Hepatic stellate cell (primary cell): ENCODE measurements at places on chromosomes 13 and 19.

DNA sequence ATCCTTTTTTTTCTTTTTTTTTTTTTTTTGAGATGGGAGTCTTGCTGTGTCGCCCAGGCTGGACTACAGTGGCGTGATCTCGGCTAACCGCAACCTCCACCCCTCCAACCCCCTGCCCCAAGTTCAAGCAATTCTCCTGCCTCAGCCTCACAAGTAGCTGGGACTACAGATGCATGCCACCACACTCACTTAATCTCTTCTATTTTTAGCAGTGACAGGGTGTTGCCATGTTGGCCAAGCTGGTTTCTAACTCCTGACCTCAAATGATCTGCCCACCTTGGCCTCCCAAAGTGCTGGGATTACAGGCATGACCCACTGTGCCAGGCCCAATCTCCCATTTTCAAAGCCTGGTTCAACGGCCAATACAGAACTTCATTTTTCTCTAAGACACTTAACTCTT, 9.1 kb downstream of the FOXO1 start:
- DNase-seq = no peak

- peak; percentile 75 for DNase-seq
These were observed 13.0 kb downstream of the PGLYRP1 start for GRCh38 chr19:46009530-46010510.

DNA sequence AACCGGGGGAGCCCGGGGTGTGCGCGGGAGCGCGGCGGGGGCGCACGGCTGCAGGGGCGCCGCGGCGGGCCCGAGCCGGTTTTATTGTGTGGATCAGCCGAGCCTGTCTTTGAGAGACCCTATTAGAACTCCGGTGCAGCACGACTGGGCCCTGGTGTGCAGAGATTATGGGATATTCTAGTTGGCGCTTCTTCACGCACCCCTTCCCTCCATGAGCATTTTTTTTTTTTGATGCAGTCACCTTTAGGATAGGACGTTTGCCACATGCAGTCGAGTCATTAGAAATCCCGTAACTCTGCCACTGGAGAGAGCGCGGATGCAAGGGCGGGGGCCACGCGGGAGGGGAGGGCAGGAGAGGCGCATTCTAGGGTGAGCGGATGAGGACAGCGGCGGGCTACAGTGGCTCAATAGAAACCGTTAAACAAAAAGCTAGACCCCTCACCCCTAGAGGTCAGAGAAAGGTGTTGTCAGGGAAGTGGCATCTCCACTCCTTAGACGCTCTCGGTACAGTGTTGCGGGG, 3.7 kb downstream of the FGF9 start:
- no peak for DNase-seq

GRCh38 chr13:61013796-61014195, 401.9 kb downstream of the PCDH20 start:
- no peak for DNase-seq

DNA sequence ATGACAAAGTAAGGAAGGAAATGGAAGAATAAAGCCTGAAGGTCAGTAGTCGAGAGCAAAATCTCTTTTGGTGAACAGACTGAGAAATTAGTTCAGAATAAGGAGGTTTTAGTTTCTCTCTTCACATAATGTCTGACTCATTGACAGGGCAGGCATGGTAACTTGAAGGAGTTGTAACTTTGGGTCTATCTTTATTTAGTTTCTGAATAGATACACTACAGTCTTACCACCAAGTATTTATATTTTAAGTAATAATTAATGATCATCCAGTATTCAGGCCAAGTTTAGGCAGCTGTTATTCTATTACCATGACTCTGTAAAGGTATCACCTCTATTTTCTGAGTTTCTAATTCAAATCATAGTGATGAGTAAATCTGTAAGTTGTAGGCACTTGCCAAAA, 219.9 kb downstream of the SPRY2 start:
- DNase-seq = no peak

- DNase-seq = no peak
These were observed 269.8 kb downstream of the RFC3 start for GRCh38 chr13:34087791-34088190.

DNA sequence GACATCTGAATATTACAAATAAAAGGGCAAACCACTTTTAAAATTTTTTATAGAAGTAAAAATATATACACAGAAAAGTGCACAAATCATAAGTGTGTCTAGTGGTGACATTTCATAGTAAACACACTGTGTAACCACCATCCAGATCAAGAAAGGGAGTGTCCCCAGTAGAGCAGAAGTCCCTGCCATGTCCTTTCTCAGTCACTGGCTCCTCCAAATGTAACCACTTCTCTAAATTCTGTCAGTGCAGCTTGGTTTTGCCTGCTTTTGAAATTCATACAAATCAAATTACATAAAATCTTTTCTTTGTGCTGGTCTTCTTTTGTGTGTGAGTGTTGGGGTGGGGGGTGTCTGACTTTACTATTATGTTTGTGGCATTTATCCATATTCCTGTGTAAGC, 116.5 kb downstream of the RBM26 start:
- no peak for DNase-seq

DNA sequence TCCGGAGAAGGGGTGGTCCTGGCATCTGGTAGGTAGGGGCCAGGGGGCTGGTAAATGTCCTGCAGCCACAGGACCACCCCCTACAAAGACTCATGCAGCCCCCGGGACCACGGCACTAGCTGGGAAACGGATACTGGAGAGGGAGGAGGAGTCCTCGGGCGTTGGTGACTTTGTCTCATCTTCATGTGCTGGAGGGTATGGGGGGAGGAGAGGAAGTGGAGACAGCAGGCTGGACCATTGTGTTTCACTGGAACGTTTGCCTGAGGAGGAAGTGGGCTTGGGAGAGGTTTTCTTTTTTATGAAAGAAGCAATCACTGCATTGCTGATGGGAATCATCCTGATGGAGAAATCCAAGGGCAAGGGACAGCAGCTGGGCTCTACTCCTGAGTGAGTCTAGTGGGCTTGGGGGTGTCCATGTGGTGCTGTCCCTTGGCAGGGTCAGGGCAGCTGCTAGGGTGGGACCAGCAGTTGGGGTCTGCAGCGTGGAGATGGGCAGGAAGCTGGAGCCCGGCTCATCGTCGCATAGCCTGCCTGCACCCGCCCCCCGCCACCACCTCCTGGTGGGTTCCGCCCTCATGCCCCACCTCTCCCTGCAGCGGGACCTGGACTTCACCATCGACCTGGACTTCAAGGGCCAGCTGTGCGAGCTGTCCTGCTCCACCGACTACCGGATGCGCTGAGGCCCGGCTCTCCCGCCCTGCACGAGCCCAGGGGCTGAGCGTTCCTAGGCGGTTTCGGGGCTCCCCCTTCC, 1.7 kb upstream of the ADM5 start:
- DNase-seq = no peak

DNA sequence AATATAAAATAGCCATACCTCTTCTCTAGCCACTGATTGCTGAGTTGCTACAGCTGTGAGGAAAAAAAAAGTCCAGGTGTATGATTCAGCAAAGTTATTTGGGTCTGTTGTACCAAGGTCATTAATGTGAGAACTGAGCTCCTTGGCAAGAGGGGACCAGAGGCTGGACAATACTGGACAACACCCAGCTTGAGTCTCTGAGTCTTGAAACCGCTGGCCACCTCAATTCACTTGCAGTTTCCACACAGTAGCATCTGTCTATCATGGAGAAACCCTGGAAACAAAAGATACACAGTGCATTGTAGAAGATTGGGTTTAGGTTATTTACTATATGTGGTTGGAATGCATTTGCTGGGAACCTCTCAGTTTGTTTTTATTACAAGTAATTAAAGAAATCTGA, 60.4 kb downstream of the WDFY2 start:
- no peak for DNase-seq

- no peak for DNase-seq
These were observed 97.3 kb downstream of the GGACT start for GRCh38 chr13:100491164-100491842.

GRCh38 chr13:110978390-110978789, 63.5 kb upstream of the ANKRD10 start:
- DNase-seq = no peak

- DNase-seq = no peak
These were observed 7.7 kb downstream of the TMEM259 start for GRCh38 chr19:1013218-1013617.

GRCh38 chr13:43546251-43546650, 240.5 kb downstream of the ENOX1 start:
- no peak for DNase-seq

DNA sequence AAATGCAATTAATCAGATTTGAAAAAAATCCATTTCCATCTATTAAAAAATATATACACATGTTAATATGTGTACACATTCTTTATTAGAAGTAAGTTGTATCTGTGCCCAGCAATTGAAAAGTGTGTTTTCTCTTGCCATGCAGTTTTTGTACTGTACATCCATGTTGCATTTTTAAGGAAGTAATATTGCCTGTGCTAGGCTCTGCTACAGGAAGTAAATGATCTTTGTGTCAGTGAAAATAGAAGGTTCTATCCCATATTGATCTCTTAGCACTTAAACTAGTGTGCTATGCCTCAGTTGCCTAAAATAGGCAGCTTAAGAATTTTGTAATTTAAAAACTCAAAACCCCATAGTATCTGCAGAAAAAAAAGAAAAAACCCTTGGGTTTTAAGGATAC, 122.5 kb downstream of the CDK8 start:
- DNase-seq = no peak

DNA sequence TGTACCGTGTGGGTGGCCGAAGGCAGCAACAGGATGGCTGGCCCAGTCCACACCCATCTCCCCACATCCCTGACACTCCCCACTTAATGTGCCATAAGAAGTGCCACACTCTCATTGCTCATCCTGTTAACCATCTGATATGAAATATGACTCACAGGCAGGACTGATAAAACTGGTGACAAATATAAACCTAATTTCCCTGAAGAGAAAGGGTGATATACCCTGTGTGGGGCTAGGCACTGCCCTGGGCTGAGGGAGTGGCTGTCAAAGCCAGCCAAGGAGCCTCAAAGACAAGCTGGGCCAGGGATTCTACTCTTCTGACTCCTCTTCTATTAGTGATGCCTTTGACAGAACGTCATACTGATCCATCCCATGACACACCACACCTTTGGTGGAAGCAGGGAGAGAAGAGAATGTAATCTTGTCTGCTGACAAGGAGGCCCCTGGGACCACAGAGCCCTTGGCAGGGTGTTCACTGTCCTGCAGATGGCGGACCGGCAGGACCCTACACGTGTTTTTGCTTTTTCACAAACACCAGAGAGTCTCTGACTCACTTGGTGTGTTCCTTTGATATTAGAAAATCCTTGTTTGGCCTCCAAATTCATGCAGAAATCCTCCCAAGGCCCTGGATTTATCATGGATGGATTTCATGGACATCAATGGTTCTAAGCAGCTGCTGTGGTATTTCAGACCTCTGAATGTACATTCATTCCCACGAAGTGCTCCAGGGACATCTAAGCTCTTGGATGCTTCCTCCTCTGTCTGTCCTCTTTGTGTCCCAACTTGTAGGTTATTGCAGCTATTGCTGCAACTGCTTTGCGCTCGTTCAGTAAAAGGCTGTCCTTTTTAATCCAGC, 98.0 kb upstream of the WASF3 start:
- no peak for DNase-seq

DNA sequence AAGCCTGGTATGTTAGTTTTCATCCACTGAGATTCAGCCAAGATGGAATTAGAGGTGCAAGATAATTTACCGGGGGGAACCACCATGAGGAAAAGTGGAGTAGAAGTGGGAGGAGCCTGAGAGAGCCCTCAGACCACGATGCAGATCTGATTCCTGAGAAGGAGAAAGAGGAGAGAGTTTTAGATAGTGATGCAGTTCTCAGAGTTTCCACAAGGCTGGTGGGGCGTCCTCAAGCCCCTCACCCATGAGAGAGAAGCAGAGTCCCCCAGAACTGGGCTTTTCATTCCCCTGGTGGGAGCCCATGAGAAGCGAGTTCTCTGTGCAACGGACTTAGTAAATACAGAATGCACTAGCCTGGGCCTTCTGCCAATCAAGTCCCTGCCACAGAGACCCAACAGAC, 18.1 kb downstream of the CEACAM5 start:
- DNase-seq = no peak

DNA sequence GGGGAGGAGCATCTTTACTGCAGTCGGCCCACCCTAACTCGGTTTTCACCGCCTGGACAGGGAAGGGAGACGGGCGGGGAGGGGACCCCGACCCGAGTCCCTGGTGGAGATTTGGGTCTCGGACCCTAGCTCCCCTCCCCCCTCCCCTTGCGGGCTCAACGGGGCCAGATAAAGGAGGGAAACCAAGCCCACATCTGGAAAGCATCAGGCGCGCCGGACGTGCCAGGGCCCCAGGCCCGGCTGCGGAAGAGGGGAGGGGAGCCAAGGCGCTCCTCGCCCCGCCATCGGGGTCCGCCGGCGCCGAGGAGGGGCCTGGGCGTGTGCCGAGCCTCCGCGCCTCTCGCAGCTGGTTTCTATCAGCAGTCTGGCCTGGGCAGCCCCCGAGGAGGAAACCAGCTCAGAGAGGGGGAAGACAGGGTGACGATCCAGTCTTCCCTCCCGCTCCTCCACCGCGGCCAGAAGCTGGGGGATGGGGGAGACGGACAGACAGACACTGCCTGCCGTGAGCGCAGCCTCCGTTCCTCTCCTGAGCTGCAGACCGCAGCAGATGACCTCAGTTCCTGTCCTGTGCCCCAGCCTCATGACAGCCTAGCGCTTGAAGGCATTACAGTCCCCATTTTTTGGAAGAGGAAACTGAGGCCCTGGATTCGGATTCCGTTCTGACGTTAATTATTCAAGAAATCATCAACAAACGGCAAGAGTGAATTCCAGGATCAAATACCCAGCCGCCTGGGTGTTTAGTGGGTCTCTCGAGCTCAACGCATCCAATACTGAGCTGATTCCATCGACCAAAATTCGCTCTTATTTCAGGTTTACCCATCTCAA, 3.6 kb upstream of the GNG8 start:
- peak; percentile 83 for DNase-seq

DNA sequence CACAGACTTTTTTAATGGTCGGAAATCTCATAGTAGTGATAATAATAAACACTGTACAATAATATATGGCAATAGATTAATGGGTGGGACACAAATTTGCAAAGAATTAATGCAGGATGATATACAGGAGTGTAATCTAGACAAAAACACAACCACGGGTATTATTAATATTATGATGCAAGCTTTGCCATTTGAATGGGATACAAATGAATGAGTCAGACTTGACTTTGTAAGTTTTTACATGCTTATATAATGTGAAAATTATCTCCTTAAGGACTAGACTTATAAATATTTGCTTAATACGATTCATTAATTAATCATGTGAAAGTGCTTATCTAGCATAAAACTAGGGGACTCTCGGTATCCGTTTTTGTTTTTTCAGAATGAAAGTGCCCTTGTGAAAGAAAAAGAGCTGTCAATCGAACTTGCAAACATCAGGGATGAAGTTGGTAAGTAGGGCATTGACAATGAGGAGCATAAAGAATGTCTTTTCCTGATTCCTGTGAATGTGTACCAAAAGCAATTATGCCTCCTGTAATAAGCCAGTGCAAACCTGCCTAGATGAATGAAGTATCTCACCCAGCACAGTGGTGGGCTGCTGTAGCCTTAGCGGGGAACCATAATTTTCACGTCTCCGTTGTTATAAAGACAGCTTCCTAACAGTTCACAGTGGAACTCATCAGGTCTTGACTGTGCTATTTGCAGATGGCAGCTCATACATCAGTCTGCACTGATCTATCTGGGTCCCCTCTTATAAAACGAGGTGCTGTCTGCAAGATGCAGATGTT, 155.7 kb downstream of the SLC7A1 start:
- no peak for DNase-seq

GRCh38 chr19:49417088-49417487, 6.2 kb downstream of the PTH2 start:
- no peak for DNase-seq

GRCh38 chr19:12756150-12756883, 4.7 kb downstream of the BEST2 start:
- no peak for DNase-seq

- peak; percentile 63 for DNase-seq
These were observed 65.4 kb downstream of the RUBCNL start for GRCh38 chr13:46321494-46322225.
